ENCODE measurements at places on chromosomes 3 and 15.
A peak's percentile ranks its signal among the peaks of the same experiment; 100 is the strongest.

DNA sequence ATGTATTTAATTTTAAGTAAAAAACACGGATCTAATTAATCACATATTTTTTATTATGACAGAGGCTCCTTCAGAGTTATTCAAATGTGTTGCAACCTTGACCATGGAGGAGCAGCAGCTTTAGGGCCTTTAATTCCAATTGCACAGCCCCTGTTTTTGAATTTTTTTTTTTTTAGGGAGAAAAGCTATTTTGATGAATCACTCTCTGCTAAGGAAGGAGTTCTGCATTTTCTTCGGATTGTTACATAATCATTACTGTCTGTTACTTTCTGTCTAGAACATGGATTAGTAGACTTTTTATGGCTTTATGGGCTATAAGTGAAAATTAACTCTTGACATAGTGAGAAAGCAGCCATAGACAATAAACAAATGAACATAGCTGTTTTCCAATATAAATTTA, 90.8 kb downstream of the MCTP2 start:
- no peak for DNase-seq

GRCh38 chr3:128482666-128483656, 10.0 kb downstream of the GATA2 start:
- no peak for DNase-seq

DNA sequence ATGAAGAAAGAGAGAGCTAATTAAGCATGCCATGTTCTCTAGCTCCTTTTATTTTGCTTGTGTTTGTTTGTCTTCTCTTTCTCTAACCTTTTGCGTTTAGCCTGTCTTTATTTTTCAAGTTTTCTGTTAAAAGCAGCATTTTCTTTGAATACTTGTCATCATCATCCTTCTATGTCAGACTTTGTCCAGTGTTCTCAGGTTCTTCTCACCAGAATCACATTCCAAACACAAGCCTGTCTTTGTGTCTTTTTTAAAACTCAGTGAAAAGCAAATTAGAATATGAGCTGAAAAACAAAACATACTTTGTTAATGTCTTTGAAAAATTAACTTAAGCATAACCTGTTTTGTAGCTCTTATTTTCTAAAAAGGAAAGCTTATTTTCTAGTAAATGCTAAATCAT, 62.4 kb downstream of the LEKR1 start:
- DNase-seq: no peak

DNA sequence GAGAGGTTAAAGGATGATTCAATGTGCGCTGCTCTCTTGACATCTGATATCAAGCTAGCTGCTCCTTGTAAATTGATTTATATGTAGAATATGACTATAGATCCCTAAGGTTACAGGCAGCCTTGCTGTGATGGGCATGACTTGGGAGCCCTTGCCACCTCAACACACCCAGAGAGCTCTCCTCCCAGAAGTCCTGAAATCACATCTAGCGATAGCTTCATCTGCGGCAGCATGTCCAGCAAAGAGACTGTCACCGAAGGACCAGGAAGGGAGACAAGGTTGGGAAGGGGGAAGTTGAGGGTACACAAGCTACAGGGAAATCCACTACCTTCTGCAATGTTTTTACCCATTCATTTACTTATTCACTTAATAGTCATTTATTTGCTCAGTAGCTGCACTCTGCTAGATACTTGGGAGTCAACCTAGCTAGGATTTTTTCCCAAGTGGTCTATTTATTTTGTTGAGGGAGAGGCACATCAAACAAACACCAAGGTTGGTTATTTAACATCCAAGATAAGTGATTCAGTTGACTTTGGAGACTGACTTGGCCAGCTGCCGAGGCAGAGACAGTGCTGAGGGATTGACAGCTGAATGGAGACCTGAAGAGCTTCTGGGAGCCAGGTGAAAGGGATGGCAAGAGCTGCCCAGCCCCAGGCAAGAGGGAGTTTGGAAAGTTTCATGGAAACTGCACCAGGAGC, 205.8 kb upstream of the IL12A start:
- no peak for DNase-seq

- no peak for DNase-seq
These were observed 7.5 kb downstream of the ARHGAP31 start for GRCh38 chr3:119301662-119302061.

DNA sequence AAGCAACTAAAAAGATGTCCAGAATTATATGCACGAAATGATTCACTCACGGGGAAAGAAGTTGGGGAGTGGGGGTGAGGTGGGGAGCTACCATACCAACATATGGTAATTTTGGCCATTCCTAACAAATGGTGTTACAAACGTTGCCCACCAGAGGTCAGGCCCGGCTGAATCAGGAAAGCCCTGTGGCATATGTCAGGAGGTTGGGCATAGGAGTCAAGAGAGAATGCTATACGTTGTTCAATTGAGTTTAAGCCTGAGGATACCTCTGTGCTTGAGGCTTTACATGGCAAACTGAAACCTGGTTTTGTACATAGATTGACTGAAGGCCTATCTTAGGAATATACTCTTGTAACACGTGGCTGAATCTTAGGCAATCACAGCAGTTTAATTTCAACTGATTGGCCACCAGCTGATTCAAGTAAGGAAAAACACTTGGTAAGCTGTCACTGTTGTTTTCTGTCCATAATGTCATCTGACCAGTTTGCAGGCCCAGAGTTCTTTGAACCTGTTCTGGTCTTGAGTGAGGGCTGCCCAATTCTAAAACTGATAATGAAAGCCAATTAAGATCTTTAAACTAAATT, 23.4 kb upstream of the SLC2A2 start:
- peak; percentile 62 for DNase-seq

GRCh38 chr3:88059380-88060170, 520 bp downstream of the ZNF654 start:
- DNase-seq: peak; percentile 25

- no peak for DNase-seq
These were observed 332.5 kb upstream of the TBL1XR1 start for GRCh38 chr3:177529716-177530335.

Measured in activated CD4-positive, alpha-beta T cell treated with anti-CD3 and anti-CD28 coated beads, Interleukin-2, Interleukin-6, amounts not matched to agents 100 ng/mL and 50 ng/mL, durations not matched to agents 16 hours and 8 hours (primary cell).